GM13976 (cell line): ENCODE measurements at places on chromosomes 12 and 14.

DNA sequence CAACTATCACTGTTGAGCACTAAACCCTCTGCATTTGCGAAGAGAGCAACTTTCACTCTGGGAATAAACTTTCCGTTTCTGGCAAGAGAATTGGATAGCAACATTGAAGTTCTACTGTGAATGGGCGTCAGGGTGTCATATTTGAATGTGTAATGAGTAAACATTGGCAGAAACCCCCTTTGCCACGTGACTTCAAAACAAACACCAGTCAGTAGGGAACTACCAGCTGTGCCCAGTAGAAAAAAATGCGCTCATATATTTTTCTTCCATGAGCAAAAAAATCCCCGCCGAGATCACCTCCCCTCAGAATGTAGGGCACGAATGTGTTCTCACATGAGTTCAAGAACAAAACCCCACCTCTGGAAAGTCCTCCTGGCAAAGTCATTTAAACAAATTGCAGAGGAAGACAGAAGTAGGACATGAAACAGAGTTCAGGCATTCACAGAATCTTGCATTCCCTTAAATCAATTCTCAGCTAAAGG, 80.6 kb downstream of the BTG1 start:
- DNase-seq = no peak

GRCh38 chr12:102415515-102415914, 64.8 kb downstream of the IGF1 start:
- DNase-seq = no peak

DNA sequence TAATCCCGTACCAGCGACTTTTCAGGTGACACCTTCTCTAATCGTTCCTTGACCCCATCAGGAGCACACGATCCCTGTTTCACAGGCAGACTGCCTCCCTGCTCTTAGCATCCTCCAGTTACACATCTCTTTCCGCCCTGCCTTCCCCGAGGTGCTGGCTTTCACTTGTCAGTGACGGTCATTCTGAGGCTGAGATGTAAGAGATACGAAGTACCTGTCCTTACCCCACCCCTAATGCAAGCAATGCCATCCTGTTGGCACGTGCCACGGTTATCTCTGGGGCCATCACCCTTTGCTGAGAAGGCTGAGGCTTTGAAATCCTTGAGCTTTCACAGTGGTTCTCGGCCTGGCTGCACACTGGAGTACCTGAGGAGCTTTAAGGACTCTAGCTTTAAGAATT, 24.4 kb downstream of the B4GALNT3 start:
- no peak for DNase-seq

DNA sequence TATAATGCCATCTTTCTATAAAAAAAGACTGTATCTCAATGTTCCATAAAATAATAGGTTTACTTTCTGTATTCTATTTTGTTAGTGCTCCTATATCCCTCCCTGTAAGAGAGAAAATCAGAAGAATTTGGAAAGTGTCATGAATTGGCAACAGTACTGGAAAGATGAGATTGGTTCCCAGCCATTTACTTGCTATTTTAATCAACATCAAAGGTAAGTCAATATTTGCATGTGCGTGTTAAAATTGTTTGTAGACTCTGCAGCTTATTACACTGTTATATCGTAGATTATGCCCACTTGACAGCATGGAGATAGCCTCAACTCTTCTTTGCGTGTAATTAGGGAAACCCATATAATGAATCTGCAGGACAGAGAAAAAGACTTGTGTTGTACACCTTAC, 34.0 kb downstream of the KCNMB4 start:
- DNase-seq = no peak

DNA sequence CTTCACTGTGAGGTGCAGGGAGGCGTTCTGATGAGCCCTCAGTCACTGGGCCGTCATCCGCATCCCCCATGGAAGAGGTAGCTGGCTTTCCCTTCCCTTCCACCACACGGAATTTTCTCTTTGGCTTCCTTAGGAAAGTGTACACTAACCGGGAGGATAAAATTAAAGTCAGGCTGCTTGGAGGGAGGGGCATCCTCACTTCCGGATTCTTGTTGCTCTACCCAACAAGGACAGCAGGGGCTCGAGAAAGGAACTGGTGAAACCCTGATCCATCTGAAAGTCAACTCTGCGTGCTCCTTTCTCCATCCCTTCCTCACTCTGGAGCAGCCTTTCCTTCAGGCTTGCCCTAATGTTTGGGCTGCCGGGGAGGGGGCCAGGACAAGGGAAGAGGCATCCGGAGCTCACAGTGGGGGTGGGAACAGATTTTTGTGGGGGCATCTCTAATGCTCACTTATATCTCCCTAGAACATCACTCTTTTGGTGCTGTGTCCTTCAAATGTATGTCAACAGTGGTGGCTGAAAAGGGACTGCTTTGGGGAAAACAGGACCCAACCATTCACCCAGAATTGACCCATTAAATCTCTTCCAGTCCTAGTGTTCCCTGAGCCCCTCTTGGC, 101.4 kb upstream of the FKBP4 start:
- DNase-seq = no peak

DNA sequence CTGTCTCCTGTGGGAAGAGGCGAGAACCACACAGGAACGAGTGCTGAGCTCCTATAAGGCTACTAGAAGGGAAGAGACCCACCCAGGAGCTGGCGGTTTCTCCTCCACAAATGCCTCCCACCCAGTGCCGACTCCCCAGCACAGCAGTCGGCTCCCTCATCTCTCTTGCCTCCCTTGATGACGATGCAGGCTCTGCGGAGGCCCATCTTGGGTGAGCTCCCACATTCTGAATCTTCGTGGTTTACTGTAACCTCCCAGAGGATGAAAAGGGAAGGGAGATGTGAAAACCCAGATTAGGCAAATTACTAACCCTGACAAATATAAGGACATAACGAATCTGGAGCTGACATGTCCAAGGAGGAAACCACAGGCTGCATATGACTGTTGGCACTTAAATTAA, 23.8 kb downstream of the GRIN2B start:
- DNase-seq = no peak

GRCh38 chr14:42533476-42533875, 926.8 kb downstream of the LRFN5 start:
- DNase-seq = no peak

DNA sequence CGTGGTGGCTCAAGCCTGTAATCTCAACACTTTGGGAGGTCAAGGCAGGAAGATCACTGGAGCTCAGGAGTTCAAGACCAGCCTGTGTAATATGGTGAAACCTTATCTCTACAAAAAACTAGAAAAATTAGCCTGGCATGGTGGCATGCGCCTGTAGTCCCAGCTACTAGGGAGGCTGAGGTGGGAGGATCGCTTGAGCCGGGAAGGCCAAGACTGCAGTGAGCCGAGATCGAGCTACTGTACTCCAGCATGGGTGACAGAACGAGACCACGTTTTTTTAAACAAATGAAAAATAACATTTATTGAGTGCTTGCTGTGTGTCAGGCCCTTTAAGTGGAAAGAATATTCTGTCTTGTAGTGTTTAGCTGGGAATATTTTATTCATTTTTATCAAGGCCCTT, 26.6 kb upstream of the CLMN start:
- DNase-seq = no peak

DNA sequence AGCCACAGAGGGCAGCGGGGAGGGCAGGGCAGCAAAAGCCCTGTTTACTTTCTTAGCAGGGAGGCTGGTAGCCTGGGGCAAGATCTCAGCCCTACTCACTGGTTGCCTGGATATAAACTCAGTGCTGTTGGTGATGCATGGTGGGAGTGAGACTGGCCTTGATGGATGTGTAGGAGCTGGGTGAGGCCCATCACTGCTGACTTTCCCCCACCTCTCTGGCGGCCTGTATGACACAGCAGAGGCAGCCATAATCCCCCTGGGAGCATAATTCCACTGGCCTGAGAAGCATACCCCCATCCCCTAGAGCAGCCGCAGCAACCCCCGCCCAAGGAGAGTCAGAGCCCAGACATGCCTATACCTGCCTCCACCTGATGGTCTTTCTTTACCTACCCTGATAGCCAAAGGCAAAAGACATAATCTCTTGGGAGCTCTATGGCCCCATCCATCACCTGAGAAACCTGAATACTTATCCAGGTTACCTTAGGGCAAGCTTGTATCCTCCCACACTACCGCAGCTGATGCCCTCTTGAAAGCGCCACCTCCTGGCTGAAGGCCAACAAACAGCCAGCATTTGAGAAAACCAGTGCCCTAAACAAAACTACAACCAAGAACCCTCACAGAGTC, 59.3 kb downstream of the DNAI7 start:
- DNase-seq = no peak

GRCh38 chr14:53174918-53175317, 21.8 kb upstream of the DDHD1 start:
- DNase-seq = no peak

DNA sequence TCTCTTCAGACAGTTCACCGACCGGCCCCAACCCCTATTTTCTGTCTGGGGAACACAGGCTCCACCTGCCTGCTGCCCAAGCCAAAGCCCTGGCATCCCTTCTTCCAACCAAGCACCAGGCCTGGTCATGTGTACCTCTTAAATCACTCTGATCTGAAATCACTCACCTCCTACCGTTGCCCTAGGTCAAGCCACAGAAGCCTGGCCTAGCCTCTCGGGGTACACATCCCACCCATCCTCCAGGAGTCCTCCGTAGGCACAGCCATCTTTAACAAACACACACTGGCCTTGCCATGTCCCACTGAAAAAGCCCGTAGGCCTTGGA, 81.8 kb downstream of the IRF2BPL start:
- no peak for DNase-seq

DNA sequence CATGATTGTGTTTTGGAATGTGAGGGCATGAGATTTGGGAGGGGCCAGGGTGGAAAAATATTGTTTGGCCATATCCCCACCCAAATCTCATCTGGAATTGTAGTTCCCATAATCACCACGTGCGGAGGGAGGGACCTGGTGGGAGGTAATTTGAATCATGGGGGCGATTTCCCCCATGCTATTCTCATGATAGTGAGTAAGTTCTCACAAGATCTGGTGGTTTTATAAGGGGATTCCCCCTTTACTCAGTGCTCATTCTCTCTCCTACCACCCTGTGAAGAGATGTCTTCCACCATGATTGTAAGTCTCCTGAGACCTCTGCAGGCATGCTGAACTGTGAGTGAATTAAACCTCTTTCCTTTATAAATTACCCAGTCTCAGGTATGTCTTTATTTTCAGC, 15.7 kb downstream of the OR10P1 start:
- DNase-seq = no peak

- DNase-seq = no peak
Observed at GRCh38 chr12:4012977-4013968, 140.1 kb upstream of the PARP11 start.
